ENCODE measurements at places on chromosomes 2 and 18.
A peak's percentile ranks its signal among the peaks of the same experiment; 100 is the strongest.

DNA sequence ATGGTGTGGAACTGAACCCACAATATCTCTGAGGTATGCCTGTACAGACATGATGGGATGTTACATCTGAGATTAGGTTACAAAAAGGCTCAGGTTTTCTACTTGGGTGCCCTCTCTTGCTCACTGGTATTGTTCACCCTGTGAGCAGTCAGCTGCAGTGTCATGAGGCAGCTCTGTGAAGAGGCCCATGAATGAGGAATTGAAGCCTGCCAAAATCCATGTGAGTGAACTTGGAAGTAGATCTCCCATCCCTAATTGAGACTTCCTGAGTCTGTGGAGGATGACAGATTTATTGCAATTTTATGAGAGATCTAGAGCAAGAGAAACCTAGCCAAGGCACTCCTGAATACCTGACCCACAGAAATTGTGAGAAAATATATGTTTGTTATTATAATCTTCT lies 404.9 kb upstream of the ZEB2 start:
- no peak overlapping the region for H3K4me3 ChIP-seq
- no peak overlapping the region for H3K27ac ChIP-seq
- H3K4me1 ChIP-seq: peaks cover 2% of the 10 kb centered on the region
- H3K36me3 ChIP-seq: no peaks in the 10 kb centered on the region
- no peaks in the 10 kb centered on the region for H3K27me3 ChIP-seq

GRCh38 chr2:79831961-79832360 lies 319.1 kb downstream of the CTNNA2 start:
- H3K4me3 ChIP-seq: no peak overlapping the region
- H3K27ac ChIP-seq: no peak overlapping the region
- no peaks in the 10 kb centered on the region for H3K27me3 ChIP-seq
- H3K36me3 ChIP-seq: no peaks in the 10 kb centered on the region

DNA sequence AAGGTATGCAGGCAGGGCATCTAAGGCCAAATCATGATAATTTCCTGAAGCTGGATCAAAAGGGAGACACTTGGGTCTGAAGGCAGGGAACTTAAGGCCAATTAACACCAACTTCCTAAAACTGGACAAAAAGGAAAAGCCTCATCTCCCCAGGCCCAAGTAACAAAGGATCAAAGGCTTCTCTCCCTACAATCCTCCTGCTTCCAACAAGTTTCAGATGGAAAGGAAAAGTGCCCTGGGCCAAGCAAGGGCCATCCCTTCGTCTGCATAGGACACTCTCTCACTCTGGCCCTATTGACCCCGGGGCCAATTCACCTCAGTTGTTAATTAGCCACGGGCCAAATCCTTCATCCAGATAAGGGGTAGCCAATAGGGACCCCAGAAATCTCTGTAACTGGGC lies 1335.8 kb upstream of the CDH2 start:
- H3K27ac ChIP-seq: no peak overlapping the region
- no peaks in the 10 kb centered on the region for H3K36me3 ChIP-seq
- no peak for DNase-seq

DNA sequence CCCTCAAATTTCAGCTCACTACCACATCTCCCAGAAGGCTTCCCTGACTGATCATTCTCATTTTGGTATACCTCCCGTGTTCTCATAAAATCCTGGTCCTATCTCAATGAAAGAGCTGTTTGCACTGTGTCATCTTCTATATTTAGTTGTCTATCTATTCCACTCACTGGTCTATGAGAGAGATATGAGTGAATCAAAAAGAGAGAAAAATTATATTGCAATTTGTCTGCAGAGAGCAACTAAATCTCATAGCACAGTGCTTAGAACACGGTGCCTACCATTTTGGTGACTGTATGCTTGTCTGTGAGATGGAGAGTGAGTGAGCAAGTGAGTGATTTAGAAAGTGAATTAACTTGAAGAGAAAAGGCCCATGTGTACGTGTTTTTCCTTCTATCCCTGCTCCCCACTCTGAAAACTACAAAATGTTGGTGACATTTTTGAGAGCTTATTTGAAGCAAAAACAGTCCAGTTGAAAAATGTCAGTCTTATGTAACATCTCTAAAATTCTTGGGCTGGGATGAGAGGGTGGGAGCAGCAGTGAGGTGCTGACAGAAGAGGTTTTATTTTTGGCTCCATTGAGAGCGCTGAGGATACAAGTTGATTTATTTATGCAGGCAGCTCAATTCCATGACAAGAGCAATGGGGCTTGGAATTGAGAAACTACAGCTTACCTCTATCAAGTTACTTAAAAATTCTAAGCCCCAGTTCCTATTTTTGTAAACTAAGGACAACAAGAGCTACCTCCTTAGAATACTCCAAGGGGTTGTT lies 373.5 kb upstream of the CHST9 start:
- H3K27ac ChIP-seq: no peak overlapping the region
- no peaks in the 10 kb centered on the region for H3K36me3 ChIP-seq
- H3K27me3 ChIP-seq: no peaks in the 10 kb centered on the region

DNA sequence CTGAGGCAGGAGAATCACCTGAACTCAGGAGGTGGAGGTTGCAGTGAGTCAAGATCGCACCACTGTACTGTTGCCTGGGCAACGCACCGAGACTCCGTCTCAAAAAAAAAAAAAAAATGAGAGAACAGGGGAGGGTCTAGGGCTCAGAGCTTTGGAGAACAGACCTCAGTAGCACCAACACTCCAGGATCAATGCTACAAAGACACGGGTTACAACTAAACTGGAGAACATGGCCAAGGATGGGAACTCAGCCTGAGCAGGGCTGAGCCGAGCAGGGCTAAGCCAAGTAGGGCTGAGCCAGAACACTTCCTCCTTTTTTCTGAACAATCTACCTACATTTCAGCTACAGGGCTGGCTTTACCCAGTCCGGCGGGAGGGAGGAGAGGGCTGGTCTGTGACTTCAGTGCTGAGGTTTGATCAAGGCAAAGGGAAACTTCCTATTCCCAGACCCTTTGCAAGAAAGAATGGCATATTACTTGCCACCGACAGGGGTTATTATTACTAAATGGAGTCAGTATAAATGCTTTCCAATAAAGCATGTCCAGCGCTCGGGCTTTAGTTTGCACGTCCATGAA lies 2.9 kb upstream of the CASP8 start:
- peak overlapping the region; percentile 98 for H3K27ac ChIP-seq
- H3K4me3 ChIP-seq: peak overlapping the region; percentile 100
- peaks cover 73% of the 10 kb centered on the region for H3K4me1 ChIP-seq

DNA sequence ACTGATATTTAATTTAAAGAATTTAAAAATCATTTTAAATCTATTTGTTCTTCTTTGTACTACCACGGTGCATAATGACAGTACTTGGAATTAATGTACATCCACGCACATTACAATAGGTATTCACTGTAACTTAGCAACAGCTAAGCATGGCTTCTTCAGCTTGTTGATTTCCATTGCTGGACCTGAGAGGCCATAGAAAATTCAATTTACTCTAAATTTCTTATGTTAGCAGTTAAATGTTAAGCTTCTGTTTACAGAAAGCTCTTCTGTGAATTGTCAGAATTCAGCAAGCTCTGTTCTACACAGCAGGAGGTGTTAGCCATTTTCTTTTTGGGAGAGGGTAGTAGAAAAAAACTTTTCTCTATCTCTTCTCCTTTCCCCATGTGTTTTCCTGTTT lies 1149.3 kb upstream of the CDH2 start:
- DNase-seq: no peak
- H3K4me1 ChIP-seq: no peaks in the 10 kb centered on the region
- no peak overlapping the region for H3K27ac ChIP-seq
- no peak overlapping the region for H3K4me3 ChIP-seq
- no peaks in the 10 kb centered on the region for H3K36me3 ChIP-seq

DNA sequence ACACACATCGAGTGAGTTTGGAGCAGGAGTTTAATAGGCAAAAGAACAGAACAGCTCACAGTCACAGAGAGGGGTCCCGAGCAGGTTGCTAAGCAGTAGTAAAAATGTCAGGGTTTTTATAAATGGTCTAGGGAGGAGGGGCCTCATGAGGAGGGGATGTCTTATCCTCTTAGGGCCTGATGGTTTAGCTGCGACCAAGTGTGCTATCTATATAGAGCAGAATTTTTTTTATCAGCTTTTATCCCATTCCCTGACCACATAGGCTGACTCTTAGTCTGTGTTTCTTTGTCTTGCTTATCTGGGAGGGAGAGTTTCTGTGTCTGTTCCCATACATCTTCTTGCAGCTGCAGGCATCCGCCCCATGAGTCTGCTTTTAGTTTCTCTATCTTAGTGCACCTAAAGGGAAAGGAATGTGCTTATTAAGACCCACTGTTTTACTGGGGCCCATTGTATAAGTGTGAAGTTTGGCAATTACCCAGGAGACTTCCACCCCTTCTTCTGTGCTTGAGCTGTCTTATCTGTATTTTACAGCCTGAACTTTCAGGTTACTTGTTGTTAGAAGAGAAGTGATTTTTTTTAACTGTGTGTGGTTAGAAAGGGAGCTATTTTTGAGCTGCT lies 30.4 kb upstream of the GMCL1 start:
- H3K36me3 ChIP-seq: peaks cover 18% of the 10 kb centered on the region
- no peak for DNase-seq
- peaks cover 26% of the 10 kb centered on the region for H3K4me1 ChIP-seq
- no peak overlapping the region for H3K27ac ChIP-seq
- H3K4me3 ChIP-seq: no peak overlapping the region
- no peaks in the 10 kb centered on the region for H3K27me3 ChIP-seq

DNA sequence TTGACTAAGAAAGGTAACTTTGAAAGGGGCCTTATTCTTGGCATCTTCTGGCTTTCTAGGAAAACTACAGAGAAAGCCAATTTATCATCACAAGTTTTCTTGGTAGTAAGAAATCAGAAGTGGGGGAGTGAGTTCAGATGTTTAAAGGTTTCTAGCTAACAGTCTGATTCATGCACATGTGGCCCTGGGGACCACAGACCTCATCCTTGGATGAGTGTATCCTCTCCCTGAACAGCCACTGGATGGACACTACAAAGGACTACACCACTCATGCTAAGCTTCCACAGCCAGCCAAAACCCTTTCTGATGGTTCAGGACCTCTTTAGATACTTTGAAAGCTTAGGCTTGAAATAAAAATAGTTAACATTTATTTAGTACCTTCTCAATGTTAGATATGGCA lies 218.3 kb upstream of the STK17B start:
- H3K36me3 ChIP-seq: no peaks in the 10 kb centered on the region
- DNase-seq: no peak
- H3K4me3 ChIP-seq: no peak overlapping the region
- H3K27ac ChIP-seq: no peak overlapping the region

DNA sequence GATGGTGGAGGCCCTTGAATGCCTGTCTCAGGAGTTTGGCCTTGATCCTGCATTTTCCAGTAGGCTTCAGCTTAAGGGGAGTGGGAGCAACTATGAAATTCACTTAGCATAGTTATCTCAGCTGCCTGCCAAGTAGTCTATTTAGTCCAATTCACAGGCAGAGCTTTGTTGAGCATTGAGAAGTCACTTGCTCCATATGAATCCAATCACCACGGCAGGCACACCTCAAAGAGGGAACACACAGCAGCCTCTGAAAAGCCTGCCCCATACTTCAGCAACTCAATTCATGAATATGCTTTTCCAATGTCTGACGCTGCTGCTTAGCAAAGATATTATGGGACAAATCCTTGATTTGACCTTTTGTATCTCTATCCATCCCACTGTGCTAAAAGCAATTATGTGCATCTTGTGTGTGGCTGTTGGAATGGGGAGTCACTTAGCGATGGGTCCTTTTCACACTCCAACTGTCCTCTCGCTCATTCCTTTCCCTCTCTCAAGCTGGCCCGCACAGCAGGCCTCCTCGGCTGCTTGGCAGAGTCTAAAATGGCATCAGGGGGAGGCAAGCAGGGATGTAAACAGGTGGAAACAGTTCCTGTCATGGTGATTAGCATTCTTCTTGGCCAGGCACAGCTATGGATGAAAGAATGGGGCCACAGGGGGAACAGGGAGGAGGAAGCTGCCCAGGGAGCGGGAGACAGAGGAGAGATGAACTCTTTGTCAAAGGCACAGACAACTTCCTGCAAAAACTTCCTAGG lies 56.0 kb upstream of the LRPPRC start:
- no peak overlapping the region for H3K27ac ChIP-seq
- no peaks in the 10 kb centered on the region for H3K36me3 ChIP-seq
